ENCODE measurements at places on chromosomes 5 and 9. TPM values are rescaled to one million over a fixed set of nuclear protein-coding genes. Genes with fewer than 3 reads are reported as not detected.

The ADAMTS6 gene
- total RNA-seq: 2.8 TPM

The LAMC3 gene
- 35.9 TPM for total RNA-seq

The CD274 gene
- 0.21 TPM for total RNA-seq

The SLIT3 gene
- 2.3 TPM for total RNA-seq

The ACOT12 gene
- total RNA-seq: not detected

The PLPPR1 gene
- total RNA-seq: 0.44 TPM

The EFNA5 gene
- total RNA-seq: 17.4 TPM

The RNF183 gene
- total RNA-seq: 0.17 TPM

The GOLGA2 gene
- 58.8 TPM for total RNA-seq

The TEX48 gene
- not detected for total RNA-seq

The PHYHD1 gene
- 20.0 TPM for total RNA-seq

The PRELID2 gene
- total RNA-seq: 14.5 TPM

The NME5 gene
- total RNA-seq: 0.74 TPM

The MEF2C gene
- total RNA-seq: 1.4 TPM

GRCh38 chr5:166582416-166582815, 1709.0 kb upstream of the WWC1 start:
- no peak for DNase-seq
- H3K4me1 ChIP-seq: peaks cover 4% of the 10 kb centered on the region
- no peak overlapping the region for H3K27ac ChIP-seq

DNA sequence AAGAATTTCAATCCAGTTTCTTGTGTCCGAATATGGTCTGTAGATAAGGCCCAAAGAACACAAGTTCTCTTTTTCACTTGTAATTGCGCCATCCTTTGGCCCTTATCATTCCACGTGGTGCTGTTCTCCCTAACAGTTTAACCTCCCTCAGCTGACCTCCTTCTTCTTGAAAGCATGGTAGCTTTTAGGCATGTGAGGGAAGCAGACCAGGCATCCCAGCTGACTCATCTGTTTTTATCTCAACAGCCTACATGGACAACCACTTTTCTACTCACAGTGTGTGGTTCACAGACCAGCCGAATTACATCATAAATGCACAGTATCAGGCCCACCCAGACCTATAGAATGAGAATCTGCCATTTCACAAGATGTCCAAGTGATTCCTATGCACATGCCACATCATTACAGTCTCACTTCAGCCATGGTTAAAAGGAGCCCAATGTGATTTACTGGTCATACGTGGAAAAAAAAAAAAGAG, 26.9 kb upstream of the PLIN2 start:
- H3K4me3 ChIP-seq: no peak overlapping the region
- no peaks in the 10 kb centered on the region for H3K36me3 ChIP-seq

GRCh38 chr5:56356121-56356835, 123.1 kb upstream of the ANKRD55 start:
- DNase-seq: no peak
- H3K27ac ChIP-seq: no peak overlapping the region
- no peaks in the 10 kb centered on the region for H3K36me3 ChIP-seq
- H3K4me3 ChIP-seq: no peak overlapping the region
- peaks cover 23% of the 10 kb centered on the region for H3K4me1 ChIP-seq

DNA sequence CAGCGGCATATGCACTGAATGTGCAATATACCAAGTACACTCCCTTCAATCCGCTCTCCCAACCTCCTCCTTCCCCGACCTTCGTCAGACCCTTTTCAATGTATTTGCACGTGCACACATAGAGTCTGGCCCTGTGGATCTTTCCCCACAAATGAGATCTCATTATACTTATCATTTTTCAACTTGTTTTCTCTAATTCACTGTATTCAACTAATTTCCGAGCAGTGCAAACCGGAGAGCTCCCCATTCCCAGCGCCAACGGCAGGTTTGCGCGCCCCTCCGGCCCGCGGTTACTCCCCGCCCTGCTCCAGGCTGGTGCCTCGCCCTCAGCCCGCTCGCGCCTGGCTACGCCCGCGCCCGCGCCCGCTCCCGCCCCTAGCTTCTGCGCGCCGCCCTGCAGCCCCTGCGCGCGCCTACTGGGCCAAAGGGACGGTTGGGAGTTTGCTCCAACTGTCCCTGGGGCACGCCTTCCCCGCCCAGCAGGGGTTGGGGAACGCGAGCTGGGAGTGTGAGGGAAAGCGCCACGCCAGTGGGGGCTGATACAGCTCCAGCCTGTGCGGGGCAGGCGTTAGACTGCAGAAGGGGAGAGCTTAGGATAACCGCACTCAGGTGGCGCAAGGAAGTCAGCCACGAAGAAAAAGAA, 3.3 kb upstream of the CDC20B start:
- H3K4me3 ChIP-seq: peak overlapping the region; percentile 76
- H3K27ac ChIP-seq: no peak overlapping the region
- DNase-seq: peak; percentile 88
- peaks cover 98% of the 10 kb centered on the region for H3K27me3 ChIP-seq
- H3K4me1 ChIP-seq: peaks cover 34% of the 10 kb centered on the region
- H3K36me3 ChIP-seq: no peaks in the 10 kb centered on the region

DNA sequence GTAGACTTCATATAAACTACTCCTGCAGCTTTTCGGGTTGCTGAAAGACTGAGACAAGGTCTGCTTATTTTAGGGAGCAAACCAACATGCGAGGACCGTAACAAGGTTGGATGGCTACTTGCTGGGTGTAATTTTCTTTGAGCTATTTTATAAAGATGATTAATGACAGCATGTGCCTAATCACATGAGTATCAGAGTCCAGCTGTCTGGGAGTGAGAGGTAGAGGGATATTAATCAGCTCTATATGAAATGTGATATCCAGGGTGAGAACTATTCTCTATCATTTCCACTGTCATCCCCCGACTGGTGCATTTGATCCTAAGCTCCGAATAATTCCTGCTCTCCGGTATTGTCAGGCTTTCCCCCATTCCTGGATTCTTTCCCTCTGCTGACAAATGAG, 193.8 kb upstream of the HMHB1 start:
- no peak for DNase-seq
- no peak overlapping the region for H3K27ac ChIP-seq
- no peaks in the 10 kb centered on the region for H3K4me1 ChIP-seq
- no peaks in the 10 kb centered on the region for H3K36me3 ChIP-seq

DNA sequence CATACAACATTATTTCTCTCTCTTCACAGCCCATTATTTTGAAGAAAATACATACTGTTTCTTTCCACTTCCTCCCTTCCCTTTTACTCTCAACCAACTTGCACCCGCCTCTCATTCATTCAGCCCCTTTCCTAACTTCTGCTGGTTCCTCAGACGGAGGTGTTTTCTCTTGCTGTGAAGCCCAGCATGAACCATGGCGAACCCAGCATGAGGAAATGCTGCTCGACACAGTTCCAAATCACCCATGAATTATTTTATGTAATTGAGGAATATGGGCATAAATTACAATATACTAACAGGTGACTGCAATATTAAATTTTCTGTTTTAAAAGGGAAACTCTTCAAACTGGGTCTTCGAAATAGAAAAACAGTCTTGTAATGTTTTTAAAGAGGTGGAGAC, 124.8 kb downstream of the MEF2C start:
- H3K27me3 ChIP-seq: peaks cover 2% of the 10 kb centered on the region
- H3K27ac ChIP-seq: peak overlapping the region; percentile 5

DNA sequence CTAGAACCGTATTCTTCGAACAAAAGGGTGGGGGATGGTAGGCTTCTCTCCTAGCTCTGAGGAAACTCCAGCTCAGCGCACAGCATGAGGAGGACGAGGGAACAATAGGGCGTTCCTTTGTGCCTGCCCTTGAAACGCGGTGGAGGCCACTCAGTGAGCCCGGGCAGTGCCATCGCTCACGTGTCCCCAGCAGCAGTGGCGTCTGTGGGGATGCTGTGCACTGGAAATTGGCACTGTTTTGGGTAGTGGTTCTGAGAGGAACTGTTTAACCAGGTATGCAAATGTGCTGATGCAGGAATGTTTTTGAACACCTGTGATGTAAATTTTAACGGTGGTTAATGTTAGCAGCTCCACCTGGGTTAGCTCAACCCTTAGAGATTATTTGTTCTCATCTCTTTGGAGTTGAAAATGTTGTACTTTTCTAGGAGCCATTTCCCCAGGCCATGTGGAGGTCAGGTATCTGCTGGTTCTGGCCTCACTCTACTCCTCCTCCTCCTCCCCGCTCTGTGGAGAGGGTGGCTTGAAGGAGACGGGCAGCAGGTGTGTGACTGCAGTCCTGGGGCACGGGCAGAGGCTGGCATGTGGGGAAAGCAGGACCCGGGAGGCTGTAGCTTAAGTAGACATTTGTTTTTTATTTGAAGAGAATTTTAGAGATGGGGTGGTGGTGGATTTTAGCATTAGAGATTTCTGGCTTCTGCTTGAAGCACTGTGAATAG, 48.3 kb downstream of the EHMT1 start:
- H3K27ac ChIP-seq: peak overlapping the region; percentile 98
- peaks cover 15% of the 10 kb centered on the region for H3K36me3 ChIP-seq
- DNase-seq: peak; percentile 77
- H3K27me3 ChIP-seq: no peaks in the 10 kb centered on the region
- peaks cover 87% of the 10 kb centered on the region for H3K4me1 ChIP-seq
- peak overlapping the region; percentile 39 for H3K4me3 ChIP-seq

DNA sequence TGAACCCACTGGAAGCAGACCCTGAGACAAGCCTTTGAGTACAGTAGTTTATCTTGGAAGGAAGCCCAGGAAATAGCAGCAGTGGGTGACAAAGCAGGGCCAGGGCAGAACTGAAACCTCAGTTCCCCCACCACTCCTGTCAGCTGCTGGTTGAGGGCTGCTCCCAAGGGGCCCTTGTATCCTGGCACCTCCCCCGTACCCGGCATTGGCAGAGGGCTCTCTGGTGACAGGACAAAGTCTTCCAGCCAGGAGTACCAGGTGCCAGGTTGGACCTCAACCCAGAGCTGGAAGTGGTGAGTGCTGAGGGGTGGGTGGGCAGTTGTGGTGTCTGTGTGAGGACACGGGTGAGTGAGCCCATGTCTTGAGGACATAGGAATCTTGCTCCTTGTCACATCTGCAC, 123.3 kb downstream of the PHF2 start:
- H3K27me3 ChIP-seq: no peaks in the 10 kb centered on the region
- H3K27ac ChIP-seq: no peak overlapping the region
- H3K36me3 ChIP-seq: peaks cover 13% of the 10 kb centered on the region
- H3K4me3 ChIP-seq: no peak overlapping the region

GRCh38 chr5:54936201-54936600, 49.2 kb downstream of the ESM1 start:
- no peak overlapping the region for H3K4me3 ChIP-seq
- H3K4me1 ChIP-seq: peaks cover 23% of the 10 kb centered on the region
- DNase-seq: no peak
- no peak overlapping the region for H3K27ac ChIP-seq

- H3K4me1 ChIP-seq: peaks cover 21% of the 10 kb centered on the region
- 0 out of 2 replicates have a peak, but pooled peaks cover 3% of the 10 kb centered on the region for H3K36me3 ChIP-seq
- H3K4me3 ChIP-seq: no peak overlapping the region
Measured at GRCh38 chr5:144093868-144094267, 76.6 kb downstream of the YIPF5 start.

DNA sequence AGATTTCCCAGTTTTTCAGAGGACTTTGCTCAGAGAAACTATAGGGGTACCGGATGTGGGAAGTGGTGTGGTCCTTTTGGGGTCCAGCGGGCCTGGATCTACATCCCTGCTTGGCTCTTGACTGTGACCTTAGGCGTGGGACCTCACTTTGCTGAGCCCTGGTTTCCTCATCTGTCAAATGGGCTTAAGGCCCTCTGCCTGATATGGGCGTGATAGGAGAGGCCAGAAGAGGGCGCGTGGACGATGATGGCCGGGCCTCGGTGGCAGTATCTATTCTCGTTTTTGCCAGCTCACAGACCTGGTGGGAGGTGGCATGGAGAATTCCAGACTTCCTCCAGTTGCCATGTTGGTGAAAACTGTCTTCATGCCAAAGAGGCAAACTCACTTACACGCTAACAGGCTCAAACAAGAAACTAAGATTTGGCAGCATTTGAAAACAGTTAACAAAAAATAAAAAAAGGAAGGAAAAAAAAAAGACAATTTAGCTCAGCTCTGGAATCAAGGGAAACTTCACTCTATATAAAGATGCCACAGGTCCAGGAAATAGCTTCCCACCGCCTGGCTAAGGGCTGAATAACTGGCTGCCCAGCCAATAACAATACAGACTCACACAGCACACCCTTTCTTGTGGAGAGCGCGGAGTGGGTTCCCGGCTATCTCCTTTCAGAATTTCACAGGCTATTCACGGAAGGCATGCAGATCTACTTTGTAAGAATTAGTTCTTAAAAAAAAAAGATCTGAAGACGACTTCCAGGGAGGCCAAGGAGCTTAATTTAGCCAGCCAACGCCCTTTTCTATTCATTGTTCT, 1.7 kb downstream of the SH3PXD2B start:
- peaks cover 64% of the 10 kb centered on the region for H3K4me1 ChIP-seq
- peak overlapping the region; percentile 90 for H3K4me3 ChIP-seq
- H3K27me3 ChIP-seq: peaks cover 3% of the 10 kb centered on the region
- no peaks in the 10 kb centered on the region for H3K36me3 ChIP-seq
- H3K27ac ChIP-seq: peak overlapping the region; percentile 73
- no peak for DNase-seq

DNA sequence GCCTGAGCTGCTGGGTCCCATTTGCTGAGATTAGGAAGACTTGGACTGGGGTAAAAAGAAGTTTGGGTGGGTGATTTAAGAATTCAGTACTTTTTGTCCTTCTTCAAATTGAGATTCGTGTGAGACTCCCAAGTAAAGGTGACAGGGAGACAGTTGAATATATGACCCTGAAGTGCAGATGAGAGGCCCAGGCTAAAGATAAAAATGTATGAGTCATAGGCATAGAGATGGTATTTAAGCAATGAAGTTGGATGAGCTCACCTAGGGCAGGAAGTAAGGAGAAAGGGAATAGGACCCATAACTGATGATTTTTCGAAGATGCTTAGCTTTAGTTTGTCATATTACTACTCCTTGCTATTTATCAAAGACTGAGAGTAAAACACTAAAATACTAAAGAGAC, 255.9 kb upstream of the ADRA1B start:
- peaks cover 11% of the 10 kb centered on the region for H3K4me1 ChIP-seq
- H3K27ac ChIP-seq: no peak overlapping the region
- H3K27me3 ChIP-seq: no peaks in the 10 kb centered on the region
- no peak for DNase-seq

GRCh38 chr9:126448865-126449577, 122.4 kb downstream of the MVB12B start:
- H3K27ac ChIP-seq: no peak overlapping the region
- H3K36me3 ChIP-seq: no peaks in the 10 kb centered on the region
- H3K27me3 ChIP-seq: no peaks in the 10 kb centered on the region
- H3K4me3 ChIP-seq: no peak overlapping the region
- DNase-seq: peak; percentile 26
